Heart right ventricle (tissue), 16 donors: ENCODE measurements at places on chromosomes 5 and 9. TPM values are rescaled to one million over a fixed set of nuclear protein-coding genes. Genes with fewer than 3 reads are reported as not detected.

C5orf52 gene
- polyA plus RNA-seq: not detected

ADRB2 gene
- 1.8 TPM for polyA plus RNA-seq

TMEM252 gene
- polyA plus RNA-seq: 0.03 TPM

DNA sequence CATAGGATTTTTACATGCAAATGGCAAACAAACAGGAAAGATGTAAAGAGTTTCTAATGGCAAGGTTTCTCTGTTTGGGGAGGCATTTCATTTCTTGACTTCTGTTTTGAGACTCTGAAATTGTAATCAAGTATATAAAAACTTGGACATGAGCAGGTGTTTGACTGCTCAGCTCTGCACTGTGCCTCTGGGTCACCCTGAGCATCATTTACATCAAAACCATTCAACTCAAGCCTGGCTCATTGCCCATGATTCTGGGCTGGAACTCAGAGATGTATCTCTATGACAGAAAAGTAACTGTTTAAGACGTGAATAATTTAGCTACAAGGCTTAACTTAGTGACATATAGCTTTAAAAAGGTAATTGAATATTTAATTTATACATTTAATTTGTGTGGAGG, 1402.4 kb upstream of the NUDT12 start:
- no peak for DNase-seq

- no peak for DNase-seq
Observed at GRCh38 chr9:113808391-113809358, 67.4 kb upstream of the ZNF618 start.

- no peak for DNase-seq
Observed at GRCh38 chr9:20831028-20831427, 147.0 kb downstream of the FOCAD start.

DNA sequence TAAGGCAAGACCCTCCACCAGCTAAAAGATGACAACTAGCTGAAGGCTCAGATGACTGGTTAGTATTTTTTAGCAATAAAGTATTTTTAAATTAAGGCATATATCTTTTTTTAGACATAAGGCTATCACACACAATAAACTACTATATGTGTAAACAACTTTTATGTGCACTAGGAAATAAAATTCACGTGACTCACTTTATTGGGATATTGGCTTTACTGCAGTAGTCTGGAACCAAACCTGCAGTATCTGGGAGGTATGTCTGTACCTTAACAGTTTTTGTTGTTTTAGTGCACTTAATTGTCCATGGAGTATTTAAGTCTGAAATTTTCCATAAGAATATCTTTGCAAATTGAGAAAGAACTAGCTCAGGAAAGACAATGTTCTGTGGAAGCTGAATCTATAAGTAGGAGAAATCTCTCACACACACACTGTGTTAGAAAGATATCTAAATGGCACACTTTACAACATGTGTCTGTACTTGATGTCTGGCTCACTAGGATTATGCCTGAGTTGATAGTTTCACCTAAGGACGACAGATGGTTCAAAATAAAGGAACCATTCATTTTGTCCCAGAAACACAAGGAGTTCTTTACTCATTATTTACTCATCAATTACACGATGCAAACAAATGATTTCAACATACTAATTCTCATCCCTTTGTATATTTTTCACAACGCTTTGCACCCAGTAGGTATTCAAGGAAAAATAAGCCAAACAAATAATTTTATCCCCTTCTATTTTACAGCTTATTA, 4.6 kb downstream of the RAPGEF6 start:
- no peak for DNase-seq

- DNase-seq: no peak
Observed at GRCh38 chr5:92460505-92460904, 1077.4 kb upstream of the ARRDC3 start.

DNA sequence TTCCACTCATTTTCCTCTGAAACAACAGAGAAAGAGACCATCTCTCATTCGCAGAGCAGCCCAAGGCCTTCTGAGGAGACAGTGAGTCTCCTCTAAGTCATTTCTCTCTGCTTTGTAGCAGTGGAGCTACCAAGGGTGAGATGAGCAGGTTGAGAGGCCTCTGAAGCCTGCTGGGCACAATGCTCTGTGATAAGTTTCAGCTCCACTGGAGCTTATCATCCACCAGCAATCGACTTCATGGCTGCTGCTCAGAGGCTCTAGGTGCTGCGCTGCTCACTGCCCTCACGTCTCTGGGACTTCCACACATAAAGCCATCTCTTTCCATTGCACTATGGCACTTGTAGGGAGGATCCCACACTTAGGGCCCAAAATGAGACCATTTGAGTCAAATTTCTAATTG, 96.3 kb downstream of the CMYA5 start:
- DNase-seq: no peak

GRCh38 chr9:3980771-3981170, 319.1 kb downstream of the GLIS3 start:
- DNase-seq: no peak

DNA sequence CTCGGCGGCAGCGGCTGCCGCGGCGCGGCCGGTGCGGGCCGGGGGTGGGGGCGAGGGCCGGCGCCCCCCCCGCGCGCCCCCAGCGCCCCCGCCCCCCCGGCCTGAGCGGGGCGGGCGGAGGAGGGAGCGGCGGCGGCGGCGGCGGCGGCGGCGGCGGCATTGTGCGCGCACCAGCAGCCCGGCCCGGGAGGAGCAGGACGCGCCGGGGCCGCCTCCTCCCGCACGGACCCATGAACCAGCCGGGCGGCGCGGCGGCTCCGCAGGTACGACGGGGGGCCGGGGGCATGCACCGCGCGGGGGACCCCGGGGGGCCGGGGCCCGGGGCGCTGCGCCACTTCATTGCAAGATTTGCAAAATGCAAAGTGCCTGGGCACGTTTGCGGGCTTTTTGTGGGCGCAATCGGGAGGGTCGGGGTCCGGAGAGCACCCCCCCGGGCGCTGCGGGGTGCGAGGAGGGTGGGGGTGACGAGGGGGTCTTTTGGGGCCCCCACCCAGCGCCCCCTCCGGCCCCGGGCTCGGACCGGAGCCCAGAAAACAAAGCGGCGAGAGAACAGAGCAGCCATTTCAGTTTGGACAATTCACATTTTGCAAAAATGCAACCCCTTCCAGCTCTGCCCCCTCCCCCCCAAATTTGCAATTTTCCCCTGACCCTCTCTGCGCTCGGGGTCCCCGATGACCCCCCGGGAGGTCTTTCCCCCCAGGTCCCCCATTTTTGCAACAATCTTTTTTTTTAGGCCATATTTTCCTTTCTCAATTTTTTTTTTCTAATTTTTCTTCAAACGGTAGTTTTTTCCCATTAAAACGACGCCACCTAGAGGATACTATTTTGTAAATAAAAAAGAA, at the start of gene ZNF618:
TSS of gene ZNF618 (plus strand) at position 159 of the 842 bp plus-strand sequence. CDS start at position 231, 72 bp downstream.
- DNase-seq: peak; percentile 40

DNA sequence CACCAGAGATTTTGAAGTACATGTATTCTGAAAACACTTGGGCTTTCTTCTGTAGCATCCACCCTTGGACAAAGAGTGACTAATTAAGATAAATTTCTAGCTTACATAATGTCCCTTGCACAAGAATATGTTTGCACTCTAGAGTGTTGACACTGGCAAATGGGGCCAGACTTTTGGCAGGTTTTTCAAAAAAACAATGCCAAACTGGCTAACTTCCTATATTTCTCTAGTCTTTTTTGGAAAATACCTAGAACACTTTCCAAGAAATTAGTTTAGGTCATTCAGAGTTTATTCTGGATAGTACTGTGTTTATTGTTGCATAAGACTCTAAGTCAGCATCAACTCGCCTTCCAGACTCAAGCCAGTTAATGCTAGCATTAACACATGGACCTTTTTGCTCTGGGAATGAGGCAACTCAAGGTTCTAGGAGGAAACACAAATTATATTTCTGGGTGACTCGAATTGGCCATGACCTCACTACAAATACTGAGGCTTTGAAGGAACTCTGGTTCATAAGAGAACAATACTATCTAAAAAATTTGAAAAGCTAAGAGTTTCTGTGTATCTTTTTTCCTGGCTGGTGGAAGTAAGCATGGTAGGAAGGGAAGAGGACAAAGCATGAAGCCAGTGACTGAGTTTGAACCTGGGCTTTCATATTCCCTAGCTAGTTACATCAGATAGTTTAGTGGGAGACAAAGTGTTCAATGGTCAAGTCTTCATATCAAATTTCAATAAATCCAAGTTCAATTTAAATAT, 101.6 kb downstream of the NREP start:
- DNase-seq: no peak

GRCh38 chr5:134111741-134112647, 2.5 kb upstream of the TCF7 start:
- no peak for DNase-seq

DNA sequence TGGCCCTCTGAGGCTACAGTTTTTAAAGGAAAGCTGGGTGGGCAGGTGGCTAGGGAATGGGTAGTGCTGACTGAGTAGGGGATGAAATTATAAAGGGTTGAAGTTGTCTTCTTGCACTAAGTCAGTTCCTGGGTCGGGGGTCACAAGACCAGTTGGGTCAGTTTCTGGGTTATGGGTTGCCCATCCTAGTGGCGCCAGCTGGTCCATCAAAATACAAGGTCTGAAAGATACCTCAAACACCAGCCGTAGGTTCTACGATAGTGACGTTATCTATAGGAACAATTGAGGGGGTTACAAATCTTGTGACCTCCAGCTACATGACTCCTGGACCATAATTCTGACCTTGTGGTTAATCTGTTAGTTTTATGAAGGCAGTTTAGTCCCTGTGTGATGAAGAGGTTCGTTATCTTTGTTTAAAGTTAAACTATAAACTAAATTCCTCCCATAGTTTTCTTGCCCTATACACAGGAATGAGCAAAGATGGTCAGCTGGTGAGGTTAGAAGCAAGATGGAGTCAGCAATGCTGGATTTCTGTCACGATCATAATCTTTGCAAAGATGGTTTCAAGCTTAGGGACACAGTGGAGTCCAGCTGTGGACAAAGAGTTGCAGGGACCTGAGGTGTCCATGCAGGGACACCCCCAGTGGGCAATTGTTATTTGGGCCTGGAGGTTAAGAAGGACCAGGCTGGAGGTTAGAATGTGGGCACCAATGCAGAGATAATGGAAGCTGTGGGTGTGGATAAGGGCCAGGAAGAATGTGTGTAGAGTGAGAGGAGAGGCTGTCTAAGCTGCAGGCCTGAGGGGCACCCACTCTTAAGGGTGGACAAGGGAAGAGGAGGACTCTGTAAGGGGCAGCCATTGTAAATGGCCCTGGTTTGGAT, 14.0 kb upstream of the CREBRF start:
- no peak for DNase-seq

DNA sequence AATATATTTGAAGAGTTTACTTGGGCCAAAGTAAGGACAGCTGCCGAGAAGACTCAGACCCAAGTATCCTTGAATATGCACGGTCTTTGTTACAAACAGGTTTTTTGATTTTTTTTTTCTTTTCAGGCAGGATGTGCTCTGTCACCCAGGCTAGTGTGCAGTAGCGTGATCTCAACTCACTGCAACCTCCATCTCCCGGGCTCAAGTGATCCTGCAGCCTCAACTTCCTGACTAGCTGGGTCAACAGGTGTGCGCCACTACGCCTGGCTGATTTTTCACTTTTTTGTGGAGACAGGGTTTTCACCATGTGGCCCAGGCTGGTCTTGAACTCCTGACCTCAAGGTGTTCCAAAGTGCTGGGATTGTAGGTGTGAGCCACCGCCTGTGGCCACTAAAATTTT, 27.4 kb downstream of the JMY start:
- no peak for DNase-seq

- DNase-seq: no peak
Observed at GRCh38 chr9:8434621-8435020, 635.0 kb upstream of the DMAC1 start.

- no peak for DNase-seq
Observed at GRCh38 chr9:35164711-35165110, 2.9 kb downstream of the UNC13B start.

DNA sequence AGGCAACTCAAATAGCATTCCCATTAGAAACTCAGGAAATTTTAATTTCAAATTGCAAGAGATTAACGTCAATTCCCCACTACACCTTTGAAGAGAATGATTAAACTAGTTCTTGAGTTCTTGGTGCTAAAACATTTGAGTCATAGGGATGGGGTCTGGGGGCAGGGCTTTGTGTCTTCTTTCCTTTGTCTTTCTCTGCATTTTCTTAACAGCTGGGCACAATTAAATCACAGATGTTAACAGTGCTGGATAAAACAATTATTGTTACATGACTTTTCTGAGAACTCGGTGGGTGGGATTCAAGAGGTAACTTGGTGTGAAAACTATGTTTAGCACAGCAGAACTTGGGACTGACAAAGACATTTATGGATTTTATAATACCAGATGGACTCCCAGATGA, 351.9 kb upstream of the TNC start:
- DNase-seq: no peak

- no peak for DNase-seq
Observed at GRCh38 chr5:156036640-156037039, 290.3 kb upstream of the SGCD start.

DNA sequence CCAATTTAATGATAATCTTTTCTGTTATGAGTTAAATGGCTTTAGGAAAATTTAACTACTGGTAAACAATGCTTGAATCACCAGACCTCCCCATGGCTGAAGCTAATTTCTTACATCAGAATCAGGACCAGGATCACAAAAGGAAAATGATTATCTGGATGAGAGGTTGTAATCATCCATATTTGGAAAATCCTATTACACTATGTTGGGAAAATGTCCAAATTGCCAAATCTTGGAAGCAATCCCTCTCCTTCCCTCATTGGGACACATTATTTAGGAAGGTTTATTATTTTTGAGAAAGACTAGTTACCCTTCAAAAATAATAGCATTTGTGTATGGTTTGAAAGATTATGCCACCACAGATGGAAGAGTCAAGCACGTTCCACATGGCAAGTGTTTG, 130.7 kb upstream of the MINAR2 start:
- no peak for DNase-seq

DNA sequence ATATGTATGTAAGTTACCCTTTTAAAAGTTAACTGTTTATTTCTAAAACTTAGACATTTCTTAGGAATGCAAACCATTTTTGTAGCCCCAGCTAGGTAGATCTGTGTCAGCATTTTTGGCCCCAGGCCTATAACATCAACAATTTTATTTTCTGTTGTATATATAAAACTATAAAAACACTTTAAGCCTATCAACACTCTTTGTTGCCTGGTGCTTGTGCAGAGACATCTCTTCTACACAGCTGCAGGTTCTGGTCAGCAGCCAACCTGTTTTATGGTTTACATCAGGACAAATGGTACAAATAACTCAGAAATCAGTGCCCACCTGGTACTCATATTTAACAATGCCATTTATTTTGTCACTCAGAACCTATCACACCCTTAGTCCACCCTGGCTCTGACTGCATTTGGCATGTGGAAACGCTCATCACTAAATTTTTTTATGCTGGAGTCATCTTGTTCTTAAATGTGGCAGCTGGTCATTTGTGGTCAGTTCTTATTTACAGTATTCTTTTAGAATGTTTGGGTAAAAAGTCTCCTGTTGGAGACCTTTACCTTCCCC, 173.4 kb downstream of the DNAH5 start:
- DNase-seq: no peak

DNA sequence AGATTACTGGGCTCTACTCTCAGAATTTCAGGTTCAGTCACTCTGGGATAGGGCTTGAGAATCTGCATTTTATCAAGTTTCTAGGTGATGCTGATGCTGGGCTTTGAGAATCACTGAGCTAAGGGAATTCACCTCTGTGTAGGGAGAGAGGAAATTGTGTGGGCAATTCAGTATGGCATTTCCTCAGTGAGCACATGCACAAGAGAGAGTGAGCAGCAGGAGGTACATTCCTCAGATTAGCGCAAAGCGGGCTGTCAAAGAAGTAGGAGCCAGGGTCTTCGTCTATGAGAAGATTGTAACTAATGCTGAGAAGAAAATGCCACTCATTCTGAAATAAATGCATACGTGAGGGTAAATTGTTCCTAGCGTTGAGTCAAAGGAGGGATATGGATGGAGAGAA, 175.9 kb downstream of the KIF4B start:
- no peak for DNase-seq
